ENCODE measurements at places on chromosomes 5 and 9. TPM values are rescaled to one million over a fixed set of nuclear protein-coding genes. Genes with fewer than 3 reads are reported as not detected.

The ABHD17B gene
- total RNA-seq = 10.7 TPM

The PCDHB8 gene
- total RNA-seq = 2.9 TPM

- peak overlapping the region; percentile 33 for H3K4me3 ChIP-seq
- peak; percentile 92 for DNase-seq
- peaks cover 41% of the 10 kb centered on the region for H3K4me1 ChIP-seq
- H3K27me3 ChIP-seq = no peaks in the 10 kb centered on the region
Measured at GRCh38 chr9:129166623-129167557, 11.2 kb downstream of the IER5L start.

- H3K27me3 ChIP-seq = no peaks in the 10 kb centered on the region
- H3K36me3 ChIP-seq = no peaks in the 10 kb centered on the region
- DNase-seq = peak; percentile 91
- peaks cover 4% of the 10 kb centered on the region for H3K4me1 ChIP-seq
- peak overlapping the region; percentile 13 for H3K27ac ChIP-seq
Measured at GRCh38 chr9:83219154-83219923, 156.4 kb upstream of the RASEF start.

DNA sequence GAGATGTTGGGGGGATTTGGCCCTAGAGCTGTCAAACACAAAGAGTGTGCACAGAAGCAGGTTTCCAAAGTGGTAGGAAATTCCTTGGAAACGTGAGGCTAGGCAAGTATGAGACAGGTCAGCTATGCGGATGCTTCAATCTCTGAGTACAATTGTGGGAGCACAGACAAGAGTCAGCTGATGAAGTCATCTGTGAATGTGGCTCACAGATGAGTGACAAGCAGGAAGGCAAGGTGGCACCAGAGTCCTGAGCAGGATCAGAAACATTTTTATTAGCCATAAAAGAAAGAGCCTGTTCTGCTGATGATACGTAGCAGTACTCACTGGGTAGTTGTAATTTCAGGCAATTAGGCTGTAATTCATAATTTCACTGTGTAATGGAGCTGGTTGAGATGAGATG is 117.0 kb downstream of the DCP2 start:
- H3K4me3 ChIP-seq = no peak overlapping the region
- no peak for DNase-seq
- no peak overlapping the region for H3K27ac ChIP-seq
- H3K27me3 ChIP-seq = no peaks in the 10 kb centered on the region
- H3K36me3 ChIP-seq = no peaks in the 10 kb centered on the region
- H3K4me1 ChIP-seq = no peaks in the 10 kb centered on the region

DNA sequence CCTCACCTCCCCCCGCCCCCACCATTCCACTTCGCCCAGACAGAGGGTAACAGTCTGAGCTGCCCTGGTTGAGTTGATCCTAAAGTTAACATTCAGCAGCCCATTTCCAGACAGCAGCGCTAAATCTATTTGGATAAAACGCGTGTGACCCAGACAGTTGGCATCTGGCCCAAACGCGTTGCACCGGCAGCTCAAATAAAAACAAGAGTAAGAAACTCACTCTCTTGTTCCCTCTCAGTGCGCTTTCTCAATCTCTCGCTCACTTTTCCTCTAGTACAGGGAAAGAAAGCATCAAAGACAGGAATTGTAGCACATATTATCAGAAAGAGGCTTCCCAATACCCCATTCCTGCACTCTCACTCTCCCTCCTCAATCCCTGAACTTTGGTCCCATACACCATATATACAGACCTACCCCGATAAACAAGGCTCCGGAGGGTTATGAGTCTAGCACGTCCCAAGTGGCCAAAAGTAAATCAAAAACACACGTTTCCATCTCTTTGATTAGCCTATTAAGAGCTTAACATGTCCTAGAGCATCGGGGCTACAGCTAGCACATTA is 1.3 kb downstream of the ADAMTS6 start:
- H3K27ac ChIP-seq = peak overlapping the region; percentile 96
- H3K27me3 ChIP-seq = no peaks in the 10 kb centered on the region
- peak overlapping the region; percentile 99 for H3K4me3 ChIP-seq
- no peaks in the 10 kb centered on the region for H3K36me3 ChIP-seq

GRCh38 chr9:71819115-71819739 is 50.9 kb upstream of the CEMIP2 start:
- peak; percentile 53 for DNase-seq
- H3K27ac ChIP-seq = no peak overlapping the region
- H3K4me3 ChIP-seq = no peak overlapping the region
- no peaks in the 10 kb centered on the region for H3K27me3 ChIP-seq

GRCh38 chr5:22070186-22070728 is 782.9 kb downstream of the CDH12 start:
- no peak overlapping the region for H3K27ac ChIP-seq
- no peak for DNase-seq
- H3K4me3 ChIP-seq = no peak overlapping the region
- no peaks in the 10 kb centered on the region for H3K36me3 ChIP-seq
- H3K27me3 ChIP-seq = no peaks in the 10 kb centered on the region

- DNase-seq = peak; percentile 25
- H3K36me3 ChIP-seq = peaks cover 39% of the 10 kb centered on the region
- no peaks in the 10 kb centered on the region for H3K27me3 ChIP-seq
- 0 out of 2 replicates have a peak, but pooled peaks cover 4% of the 10 kb centered on the region for H3K4me1 ChIP-seq
Measured at GRCh38 chr5:168227973-168228615, 63.4 kb upstream of the WWC1 start.

DNA sequence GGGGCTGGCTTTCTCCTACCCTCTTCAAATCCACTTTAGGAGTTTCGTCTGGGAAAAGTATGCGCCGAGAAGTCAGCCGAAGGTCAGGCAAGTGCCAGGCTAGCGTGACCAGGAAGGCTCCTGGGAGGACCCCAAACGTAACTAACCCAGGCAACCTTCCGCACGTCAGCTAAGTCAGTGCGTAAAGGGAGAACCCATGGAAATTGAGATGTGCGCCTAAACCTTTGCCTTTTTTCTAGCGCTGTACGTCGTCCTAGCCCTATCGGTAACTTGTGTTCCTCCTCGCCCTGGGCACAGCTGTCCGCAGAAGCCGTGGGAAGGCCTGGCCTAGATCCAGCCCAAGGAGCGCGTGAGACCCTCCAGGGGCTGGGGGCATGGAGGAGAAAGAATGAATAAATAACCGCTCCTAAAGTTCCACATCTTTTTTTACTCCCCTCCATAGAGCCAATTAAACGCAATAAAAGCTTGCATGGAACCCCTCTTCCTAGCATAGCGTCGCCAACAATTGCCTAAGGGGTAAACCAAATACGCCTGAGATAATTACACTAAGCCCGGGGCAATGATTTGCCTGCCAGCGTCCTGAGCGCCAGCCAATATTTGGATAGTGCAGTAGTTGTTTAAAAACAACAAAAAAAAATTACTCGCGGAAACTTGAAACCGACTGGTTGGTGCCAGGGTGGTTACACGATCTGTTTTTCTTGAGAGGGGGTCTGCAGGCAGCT is 4.0 kb upstream of the FOXB2 start:
- H3K4me3 ChIP-seq = no peak overlapping the region
- peaks cover 96% of the 10 kb centered on the region for H3K27me3 ChIP-seq
- H3K36me3 ChIP-seq = no peaks in the 10 kb centered on the region
- no peak for DNase-seq
- no peaks in the 10 kb centered on the region for H3K4me1 ChIP-seq

- H3K4me1 ChIP-seq = peaks cover 28% of the 10 kb centered on the region
- H3K36me3 ChIP-seq = no peaks in the 10 kb centered on the region
- H3K4me3 ChIP-seq = peak overlapping the region; percentile 79
- H3K27ac ChIP-seq = peak overlapping the region; percentile 80
Measured at GRCh38 chr5:108728566-108729241, 19.0 kb upstream of the FER start.

DNA sequence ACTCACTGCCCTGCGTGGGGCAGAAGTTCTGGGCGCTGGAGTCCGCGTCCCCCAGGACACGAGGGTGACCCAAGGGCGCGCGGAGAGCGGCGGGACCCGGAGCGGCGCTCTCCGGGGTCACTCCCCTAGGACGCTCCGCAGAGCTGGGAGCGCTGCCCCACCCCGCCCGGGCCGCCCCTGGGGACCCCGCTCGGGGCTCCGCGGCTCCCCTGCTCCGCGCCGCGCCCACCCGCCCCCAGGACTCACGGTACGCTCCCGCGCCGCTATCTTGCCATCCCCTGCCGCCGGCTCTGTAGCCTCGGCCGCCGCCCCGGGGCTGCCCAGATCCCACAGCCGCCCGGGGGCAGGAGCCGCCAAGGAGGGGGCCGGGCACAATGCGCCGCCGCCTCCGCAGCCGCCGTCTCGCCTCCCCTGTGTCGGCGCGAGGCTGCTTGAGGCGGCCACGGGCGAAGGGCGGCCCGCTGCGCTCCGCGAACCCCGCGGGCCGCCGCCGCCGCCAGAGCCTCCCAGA is 303 bp downstream of the LIFR start:
- peak; percentile 83 for DNase-seq
- H3K4me1 ChIP-seq = peaks cover 13% of the 10 kb centered on the region
- peak overlapping the region; percentile 87 for H3K4me3 ChIP-seq

GRCh38 chr5:172931001-172931536 is 28.2 kb upstream of the RPL26L1 start:
- H3K27me3 ChIP-seq = no peaks in the 10 kb centered on the region
- H3K4me1 ChIP-seq = peaks cover 42% of the 10 kb centered on the region
- H3K36me3 ChIP-seq = no peaks in the 10 kb centered on the region
- peak; percentile 97 for DNase-seq
- peak overlapping the region; percentile 96 for H3K27ac ChIP-seq
- H3K4me3 ChIP-seq = peak overlapping the region; percentile 41

- DNase-seq = peak; percentile 2
- no peak overlapping the region for H3K4me3 ChIP-seq
Measured at GRCh38 chr9:73437758-73438157, 286.1 kb downstream of the ANXA1 start.

DNA sequence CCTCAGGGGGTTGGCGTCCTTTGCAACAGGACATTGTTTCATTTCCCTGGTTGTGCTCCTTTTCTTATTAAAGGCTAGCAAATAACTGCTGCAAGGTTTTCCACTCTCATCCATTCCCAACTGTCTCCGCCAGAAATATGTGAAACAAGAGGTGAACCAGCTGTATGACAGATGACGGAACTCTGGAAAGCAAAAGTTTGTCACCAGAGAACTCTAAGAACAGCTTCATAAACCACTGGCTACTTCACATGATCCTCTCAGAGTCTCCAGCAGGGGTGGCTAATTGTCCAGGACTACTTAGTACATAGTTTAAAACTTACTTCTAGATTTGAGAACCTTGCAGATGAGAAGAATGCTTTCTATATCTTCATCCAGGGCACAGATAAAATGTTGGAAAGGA is 195.9 kb upstream of the RAD23B start:
- no peaks in the 10 kb centered on the region for H3K36me3 ChIP-seq
- H3K27me3 ChIP-seq = 0 out of 2 replicates have a peak, but pooled peaks cover 5% of the 10 kb centered on the region
- DNase-seq = peak; percentile 4
- no peak overlapping the region for H3K27ac ChIP-seq
- H3K4me1 ChIP-seq = no peaks in the 10 kb centered on the region
- H3K4me3 ChIP-seq = no peak overlapping the region

- H3K27ac ChIP-seq = no peak overlapping the region
- H3K4me1 ChIP-seq = no peaks in the 10 kb centered on the region
- DNase-seq = no peak
- no peaks in the 10 kb centered on the region for H3K27me3 ChIP-seq
- H3K36me3 ChIP-seq = no peaks in the 10 kb centered on the region
Measured at GRCh38 chr5:41776435-41776834, 93.8 kb downstream of the OXCT1 start.

DNA sequence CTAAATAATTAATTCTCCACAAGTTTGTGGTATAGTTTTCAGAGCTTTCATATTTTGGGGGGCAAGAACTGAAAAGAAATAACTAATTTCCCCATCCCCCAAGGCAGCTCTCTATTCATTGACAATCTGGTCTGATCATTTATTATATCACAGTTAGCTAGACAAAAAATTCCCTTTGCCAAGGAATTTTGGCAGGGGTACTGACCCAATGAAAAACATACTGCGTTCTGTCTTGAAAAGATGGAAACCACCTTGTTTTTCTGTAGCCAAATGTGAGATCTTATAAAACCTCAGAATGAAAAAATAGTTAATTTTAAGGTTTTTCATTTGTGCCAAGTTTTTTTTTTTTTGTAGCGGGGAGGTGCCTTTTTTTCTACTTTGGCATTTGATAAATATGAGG is 1008.9 kb downstream of the EFNA5 start:
- H3K4me1 ChIP-seq = no peaks in the 10 kb centered on the region
- no peaks in the 10 kb centered on the region for H3K36me3 ChIP-seq
- no peak overlapping the region for H3K27ac ChIP-seq
- no peak overlapping the region for H3K4me3 ChIP-seq
- no peaks in the 10 kb centered on the region for H3K27me3 ChIP-seq

- no peaks in the 10 kb centered on the region for H3K27me3 ChIP-seq
- DNase-seq = no peak
- no peaks in the 10 kb centered on the region for H3K4me1 ChIP-seq
- H3K4me3 ChIP-seq = no peak overlapping the region
- no peaks in the 10 kb centered on the region for H3K36me3 ChIP-seq
Measured at GRCh38 chr9:133320421-133320881, 15.5 kb downstream of the SURF6 start.

DNA sequence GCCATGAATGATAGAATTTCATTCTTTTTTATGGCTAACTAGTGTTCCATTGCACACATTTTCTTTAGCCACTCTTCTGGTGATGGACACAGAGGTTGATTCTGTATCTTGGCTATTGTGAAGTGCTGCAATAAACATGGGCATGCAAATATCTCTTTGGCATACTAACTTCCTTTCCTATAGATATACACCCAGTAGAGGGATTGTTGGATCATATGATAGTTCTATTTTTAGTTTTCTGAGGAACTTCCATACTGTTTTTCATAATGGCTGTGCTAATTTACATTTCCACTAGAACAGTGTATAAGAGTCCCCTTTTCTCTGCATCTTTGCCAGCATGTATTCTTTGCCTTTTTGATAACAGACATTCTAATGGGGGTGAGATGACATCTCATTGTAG is 50.4 kb upstream of the CDK5RAP2 start:
- H3K27ac ChIP-seq = no peak overlapping the region
- no peak overlapping the region for H3K4me3 ChIP-seq

GRCh38 chr5:22787807-22788206 is 65.3 kb downstream of the CDH12 start:
- H3K36me3 ChIP-seq = no peaks in the 10 kb centered on the region
- no peak overlapping the region for H3K27ac ChIP-seq
- no peaks in the 10 kb centered on the region for H3K4me1 ChIP-seq
- H3K4me3 ChIP-seq = no peak overlapping the region
- DNase-seq = no peak

DNA sequence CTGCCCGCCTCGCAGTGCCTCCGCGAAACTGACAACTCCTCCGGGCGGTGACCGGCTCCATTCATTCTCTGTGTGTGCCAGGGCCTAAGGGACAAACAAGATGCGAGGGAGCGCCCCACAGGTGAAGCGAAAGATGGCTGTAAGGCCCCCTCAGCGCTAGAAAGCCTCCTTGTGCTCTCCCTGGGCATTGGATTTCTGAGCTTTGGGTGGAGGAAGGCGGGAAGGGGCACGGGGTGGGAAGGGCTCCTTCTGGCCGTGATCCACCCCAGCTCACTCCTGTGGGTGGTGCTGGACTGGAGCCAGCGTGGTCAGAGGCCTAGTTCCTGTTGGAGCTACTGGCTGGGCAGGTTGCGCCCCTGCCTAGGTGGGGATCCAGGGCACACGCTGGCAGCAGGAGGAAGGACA is 943 bp downstream of the GALNT12 start:
- H3K27me3 ChIP-seq = no peaks in the 10 kb centered on the region
- H3K27ac ChIP-seq = no peak overlapping the region
- H3K4me3 ChIP-seq = peak overlapping the region; percentile 78
- H3K36me3 ChIP-seq = no peaks in the 10 kb centered on the region
- H3K4me1 ChIP-seq = peaks cover 25% of the 10 kb centered on the region
